ENCODE measurements at places on chromosomes 2 and 18.

DNA sequence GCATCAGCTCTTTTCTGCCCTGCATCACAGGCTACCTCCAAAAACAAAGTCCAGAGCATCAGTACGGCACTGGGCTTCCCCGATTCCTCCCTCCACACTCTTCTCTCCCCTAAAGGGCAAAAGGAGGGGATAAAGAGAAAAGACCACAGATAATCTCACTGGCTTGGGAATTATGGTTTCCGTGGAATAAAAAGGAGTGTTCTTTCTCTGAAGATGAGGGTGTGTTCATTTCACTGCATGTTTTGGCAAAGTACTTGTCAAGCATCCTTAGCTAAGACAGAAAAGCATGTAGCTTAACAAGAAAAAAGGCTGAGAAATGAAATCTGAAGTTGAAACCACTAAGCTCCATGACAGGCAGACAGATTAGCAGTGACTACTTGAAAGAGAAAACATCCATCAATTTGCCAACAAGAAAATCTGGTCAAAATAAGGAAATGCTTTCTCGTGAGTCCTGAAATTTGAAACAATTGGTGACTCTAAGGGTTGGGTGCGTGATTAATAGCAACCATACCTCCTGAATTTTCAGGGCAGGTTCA, 20.6 kb upstream of the DSG3 start:
- DNase-seq: no peak

- no peak for DNase-seq
Observed at GRCh38 chr2:201150454-201151020, 32.4 kb upstream of the CASP10 start.

- DNase-seq: no peak
Observed at GRCh38 chr2:15729709-15730544, 138.3 kb downstream of the DDX1 start.

- DNase-seq: no peak
Observed at GRCh38 chr2:79530443-79530842, 17.6 kb downstream of the CTNNA2 start.

DNA sequence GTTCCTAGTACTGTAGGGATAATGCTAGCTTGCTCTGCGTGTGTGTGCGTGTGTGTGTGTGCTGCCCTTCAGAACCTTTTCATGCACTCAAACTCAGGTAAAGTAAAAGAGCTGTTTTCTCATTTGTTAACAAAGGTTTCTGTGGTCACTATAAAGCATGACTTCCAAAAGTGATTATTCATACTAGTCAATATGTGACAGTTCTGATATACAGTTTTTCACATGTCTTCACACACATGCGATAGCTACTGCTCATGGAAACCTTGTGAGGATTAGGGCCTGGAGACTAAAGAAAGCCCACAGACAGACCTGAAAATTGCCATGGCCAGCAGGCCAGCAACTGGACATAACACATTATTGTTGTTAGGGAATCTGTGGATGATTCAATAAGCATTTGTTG, 56.9 kb upstream of the NEMP2 start:
- no peak for DNase-seq

DNA sequence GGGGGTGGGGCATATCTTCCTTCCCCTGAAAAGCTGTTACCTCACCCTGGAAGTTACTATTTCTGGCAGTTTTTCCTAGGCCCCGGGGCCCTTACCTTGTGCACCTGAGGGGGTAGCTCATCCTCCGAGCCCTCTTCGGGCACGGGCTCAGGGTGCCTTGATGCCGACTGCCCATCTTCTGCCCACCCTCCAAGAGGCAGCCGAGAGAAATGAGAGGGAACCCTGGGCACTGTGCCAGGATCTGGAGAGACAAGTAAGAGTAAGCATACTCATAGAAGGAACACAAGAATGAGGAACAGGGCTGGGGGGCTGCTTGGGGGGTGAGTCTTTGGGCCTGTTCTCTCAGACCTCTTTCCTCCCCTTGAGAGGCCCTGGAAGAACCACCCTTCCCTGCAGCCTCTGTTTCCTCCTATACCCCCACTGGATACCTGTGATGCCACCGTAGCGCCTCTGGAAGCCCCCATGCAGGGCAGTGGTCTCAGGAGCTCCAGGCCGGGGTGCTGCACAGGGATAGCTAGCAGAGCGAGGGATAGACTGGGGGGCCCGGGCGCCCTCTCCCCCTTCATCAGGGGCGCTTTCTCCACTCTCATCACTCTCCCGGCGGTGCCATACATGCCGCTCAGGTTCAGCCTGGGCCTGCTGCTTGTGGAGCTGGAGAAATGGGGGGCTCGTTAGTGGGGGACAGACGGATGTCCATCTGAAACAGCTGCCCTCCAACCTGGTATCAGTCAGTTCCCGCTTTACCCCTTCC, 2.1 kb upstream of the ABCB6 start:
- no peak for DNase-seq

DNA sequence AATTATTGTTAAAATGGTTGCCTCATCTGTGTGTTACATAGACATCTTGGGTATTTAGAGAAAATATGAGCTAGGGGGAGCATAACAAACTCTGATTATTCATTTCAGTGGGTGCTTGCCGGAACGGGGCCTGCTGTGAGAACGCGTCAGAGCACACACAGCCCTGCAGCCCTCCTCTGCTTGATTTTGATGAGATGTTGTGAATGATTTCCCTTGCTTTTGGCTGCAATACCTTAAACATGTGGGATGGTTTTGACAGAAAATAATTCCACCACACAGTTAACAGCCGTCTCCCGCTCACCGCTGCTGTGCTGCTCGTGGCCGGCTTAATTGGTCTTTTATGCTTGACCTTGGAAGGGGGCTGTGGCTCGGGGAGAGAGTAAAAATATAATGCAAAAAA, 49.9 kb upstream of the TXNDC2 start:
- no peak for DNase-seq

- DNase-seq: no peak
Observed at GRCh38 chr18:60693426-60693825, 320.9 kb upstream of the MC4R start.

GRCh38 chr2:73582364-73582763, 59.9 kb downstream of the NAT8 start:
- no peak for DNase-seq

GRCh38 chr2:80579756-80580155, 275.2 kb upstream of the LRRTM1 start:
- no peak for DNase-seq

GRCh38 chr2:219612577-219613286, 14.7 kb upstream of the SLC4A3 start:
- no peak for DNase-seq

GRCh38 chr2:218898109-218898878, 17.6 kb downstream of the WNT10A start:
- peak; percentile 76 for DNase-seq

DNA sequence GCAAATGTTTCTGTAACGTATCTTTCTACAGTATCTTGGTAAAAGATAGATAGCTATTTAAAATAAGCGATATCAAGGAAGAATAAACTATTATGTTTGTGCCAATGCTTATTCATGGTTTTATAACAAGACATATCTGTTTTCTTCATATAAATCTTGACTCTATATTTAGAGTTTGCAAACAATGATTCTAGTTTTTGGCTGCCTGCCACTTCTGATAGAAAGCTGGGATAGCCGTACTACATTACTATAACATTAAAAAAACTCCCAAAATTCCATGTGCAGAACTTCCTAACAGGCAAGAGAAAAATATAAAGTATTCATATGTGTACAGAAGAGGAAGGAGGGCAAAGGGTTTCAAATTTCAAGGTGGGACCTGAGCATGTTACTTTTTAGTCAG, 985.0 kb downstream of the BCL11A start:
- no peak for DNase-seq

DNA sequence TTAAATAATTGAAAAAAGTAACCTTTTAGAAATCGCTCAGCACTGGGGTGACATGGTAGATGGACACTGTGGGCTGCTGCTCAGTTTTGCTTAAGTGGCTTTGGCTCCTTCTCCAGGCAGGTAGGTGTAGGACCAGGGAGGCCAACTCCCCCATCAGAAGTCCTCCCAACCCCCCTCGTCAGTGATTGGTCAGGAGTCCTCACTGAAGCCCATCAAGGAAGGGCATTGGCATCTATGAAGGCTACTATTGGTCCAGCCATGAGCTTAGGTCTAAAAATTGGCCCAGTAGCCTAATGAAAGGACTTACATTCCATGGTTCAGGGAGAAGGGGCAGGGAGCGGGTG, 34.7 kb downstream of the ST3GAL5 start:
- no peak for DNase-seq

DNA sequence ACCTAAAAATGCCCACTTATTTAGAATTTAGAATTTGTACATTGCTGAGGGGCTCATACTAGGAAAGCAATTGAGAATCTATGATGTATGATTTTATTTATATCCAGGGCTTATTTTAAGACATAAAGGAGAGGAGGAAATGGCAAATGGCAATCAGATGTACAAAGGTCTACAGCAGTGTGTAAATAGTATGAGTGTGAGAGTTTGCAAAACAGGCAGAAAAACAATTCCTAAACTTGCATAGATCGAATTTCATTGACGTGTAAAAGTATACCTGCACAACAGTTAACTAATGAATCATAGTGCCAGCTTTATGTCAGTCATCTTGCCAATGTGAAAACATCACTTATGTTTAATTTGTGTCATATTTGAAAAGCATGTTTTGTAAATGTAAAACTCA, 718.7 kb upstream of the GCFC2 start:
- no peak for DNase-seq

DNA sequence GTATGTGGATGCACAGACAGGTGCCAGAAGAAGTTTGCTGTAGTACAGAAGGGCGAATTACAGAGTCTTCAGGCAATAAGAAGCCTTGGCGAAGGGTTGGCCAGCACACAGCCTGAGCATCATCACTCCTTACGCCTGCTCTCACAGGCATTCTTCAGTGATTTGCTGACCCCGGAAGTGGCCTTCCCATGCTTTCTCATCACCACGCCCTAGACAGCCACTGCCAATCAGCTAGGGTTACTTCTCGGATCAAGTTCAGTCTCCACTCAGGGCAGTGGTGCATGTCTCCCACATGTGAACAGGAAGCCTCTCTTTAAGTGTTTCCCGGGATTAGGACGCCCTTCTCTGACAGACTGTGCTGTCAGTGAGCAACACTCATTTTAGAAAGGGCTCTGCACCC, 81.8 kb downstream of the C1QL2 start:
- no peak for DNase-seq

DNA sequence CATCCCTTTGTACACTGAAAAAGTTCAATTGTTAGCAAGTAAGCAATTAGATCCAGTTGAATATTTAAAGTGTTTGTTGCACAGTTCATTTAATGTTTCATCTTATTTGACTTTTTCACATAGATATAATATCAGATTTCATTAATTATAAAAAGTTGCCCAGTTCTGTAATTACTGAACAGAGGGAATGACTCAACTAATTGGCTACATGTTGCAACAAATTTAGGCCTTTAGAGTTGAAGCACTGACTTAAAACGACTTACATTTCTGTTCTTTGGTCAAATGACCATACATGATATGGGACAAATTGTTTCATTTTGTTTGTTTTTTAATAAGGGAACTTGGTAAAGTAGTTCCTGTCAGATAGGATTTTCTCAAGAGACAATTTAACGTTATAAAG, 68.5 kb upstream of the FAM117B start:
- DNase-seq: no peak

GRCh38 chr2:45741161-45741850, 89.8 kb downstream of the PRKCE start:
- no peak for DNase-seq

DNA sequence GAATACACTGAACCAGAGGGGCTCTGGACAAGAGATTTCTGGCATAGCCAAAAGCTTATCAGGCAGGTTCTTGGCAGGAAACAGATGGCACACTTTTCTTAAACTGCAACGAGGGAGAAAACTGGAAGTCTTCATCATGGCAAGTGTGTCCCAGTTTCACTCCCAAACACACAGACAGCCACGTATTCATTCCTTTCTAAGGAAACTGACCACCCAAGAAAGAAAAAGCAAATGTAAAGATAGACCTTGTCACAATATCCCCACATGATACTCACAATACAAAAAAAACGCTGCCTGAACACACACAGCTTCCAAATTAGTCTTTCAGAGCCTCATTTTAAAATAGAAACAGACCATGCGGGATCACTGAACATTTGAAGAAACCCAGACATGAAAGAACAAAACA, 40.6 kb upstream of the RTTN start:
- DNase-seq: no peak
